Activated CD4-positive, alpha-beta T cell treated with anti-CD3 and anti-CD28 coated beads for 48 hours (primary cell): ENCODE measurements at places on chromosomes 7 and 10.

DNA sequence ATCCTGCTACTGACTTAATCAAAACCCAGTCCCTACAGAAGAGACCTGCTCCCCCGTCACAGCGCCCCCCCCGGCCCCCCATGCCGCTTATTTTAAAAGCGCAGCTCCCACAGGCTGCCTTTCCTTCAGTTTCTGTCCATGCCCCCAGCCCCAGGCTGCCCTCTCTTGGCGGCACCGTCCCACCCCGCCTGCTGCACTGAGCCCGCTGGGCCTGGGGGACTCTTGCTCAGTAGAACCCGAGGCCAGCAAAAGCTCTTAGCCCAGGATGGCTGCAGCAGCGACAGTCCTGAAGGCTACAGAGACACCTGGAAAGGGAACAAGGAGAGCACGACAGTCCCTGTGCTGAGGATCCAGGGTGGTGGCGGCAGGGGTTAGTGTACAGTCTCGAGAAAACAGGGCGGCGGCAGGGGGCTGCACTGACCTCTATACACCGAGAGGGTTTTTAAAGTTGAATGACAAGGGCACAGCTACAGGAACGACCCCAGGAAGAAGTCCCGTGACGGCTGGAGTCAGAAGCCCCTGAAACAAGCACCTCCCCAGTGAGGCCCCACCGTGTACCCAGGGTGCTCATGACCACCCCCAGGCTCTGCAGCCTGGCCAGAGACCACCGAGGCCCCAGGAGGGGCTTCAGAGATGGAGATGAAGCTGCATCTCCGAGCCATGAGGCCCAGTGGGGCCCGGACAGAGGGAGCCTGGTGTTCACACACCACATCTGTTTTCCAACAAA is 54.4 kb downstream of the ZRANB1 start:
- no peak for DNase-seq

- DNase-seq: no peak
Observed at GRCh38 chr7:90222811-90223725, 11.5 kb downstream of the STEAP2 start.

- no peak for DNase-seq
Observed at GRCh38 chr10:64271508-64271907, 750.3 kb downstream of the REEP3 start.

- DNase-seq: no peak
Observed at GRCh38 chr10:131166486-131166885, 145.0 kb downstream of the TCERG1L start.

DNA sequence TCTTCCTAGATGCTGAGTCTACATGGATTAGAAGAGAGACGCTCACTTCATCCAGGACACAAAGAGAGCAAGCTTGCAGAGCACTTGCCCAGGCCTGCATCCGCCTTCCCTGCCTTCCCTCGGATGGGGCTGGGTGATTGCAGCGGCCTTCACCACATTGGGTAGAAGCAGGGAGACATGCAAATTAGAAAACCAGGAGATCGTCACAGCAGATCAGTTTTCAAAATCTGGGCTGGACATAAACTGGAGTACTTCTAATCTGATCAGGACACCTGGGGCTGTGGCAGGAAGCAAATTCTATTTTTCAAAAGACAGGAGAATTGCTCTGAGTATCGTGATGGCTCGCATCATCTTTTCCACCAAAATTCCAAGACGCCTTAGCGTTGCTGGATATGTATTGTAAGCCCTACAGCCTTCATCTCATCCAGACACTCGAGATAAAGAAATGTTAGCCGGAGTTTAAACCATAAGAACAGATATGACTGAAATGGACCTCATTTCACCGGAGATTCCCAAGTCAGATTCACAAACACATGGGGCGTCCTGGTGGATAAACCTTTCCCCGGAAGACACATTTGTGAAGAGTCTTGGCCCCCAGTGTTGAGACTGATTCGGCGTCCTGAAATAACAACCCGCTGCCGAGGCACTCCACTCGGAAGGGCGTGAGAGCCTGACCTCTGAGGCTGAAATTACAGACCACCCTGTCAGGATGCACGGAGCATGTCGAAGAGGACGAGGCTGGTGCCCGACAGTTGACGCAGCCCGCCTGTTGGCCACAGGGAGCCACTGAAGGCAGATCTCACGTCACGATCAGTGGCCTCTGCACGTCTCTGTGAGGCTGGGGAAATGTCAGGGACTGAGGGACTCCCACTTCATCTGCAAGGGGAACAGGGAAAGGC is 91.2 kb upstream of the PARD3 start:
- no peak for DNase-seq

- DNase-seq: no peak
Observed at GRCh38 chr10:54961040-54961439, 160.0 kb upstream of the PCDH15 start.

DNA sequence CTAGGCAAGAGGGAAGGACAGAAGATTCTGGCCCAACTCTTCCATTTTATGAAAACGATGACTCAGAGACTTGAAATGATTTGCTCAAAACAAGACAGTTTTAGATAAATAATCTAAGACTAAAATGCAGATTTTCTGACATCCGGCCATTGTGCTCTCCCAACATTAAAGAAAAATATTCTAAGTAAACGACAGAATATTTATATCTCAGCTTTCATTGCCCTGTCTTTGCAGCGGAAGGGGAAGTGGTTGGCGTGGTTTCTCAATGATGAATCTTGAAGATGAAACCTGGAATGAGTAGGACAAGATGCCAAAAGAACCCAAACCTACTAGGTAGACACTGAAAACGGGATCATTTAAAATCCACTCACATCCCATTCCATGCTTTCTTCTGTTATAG is 28.9 kb upstream of the NPY start:
- DNase-seq: peak; percentile 13

GRCh38 chr10:62690703-62691102 is 113.8 kb upstream of the ADO start:
- no peak for DNase-seq

GRCh38 chr10:107653832-107654287 is 489.4 kb upstream of the SORCS1 start:
- no peak for DNase-seq
